ENCODE measurements at places on chromosomes 12 and 14.

GRCh38 chr14:53054457-53054856, 98.7 kb downstream of the DDHD1 start:
- H3K4me1 ChIP-seq = no peaks in the 10 kb centered on the region
- no peak for DNase-seq
- no peak overlapping the region for H3K4me3 ChIP-seq
- H3K27me3 ChIP-seq = no peaks in the 10 kb centered on the region

DNA sequence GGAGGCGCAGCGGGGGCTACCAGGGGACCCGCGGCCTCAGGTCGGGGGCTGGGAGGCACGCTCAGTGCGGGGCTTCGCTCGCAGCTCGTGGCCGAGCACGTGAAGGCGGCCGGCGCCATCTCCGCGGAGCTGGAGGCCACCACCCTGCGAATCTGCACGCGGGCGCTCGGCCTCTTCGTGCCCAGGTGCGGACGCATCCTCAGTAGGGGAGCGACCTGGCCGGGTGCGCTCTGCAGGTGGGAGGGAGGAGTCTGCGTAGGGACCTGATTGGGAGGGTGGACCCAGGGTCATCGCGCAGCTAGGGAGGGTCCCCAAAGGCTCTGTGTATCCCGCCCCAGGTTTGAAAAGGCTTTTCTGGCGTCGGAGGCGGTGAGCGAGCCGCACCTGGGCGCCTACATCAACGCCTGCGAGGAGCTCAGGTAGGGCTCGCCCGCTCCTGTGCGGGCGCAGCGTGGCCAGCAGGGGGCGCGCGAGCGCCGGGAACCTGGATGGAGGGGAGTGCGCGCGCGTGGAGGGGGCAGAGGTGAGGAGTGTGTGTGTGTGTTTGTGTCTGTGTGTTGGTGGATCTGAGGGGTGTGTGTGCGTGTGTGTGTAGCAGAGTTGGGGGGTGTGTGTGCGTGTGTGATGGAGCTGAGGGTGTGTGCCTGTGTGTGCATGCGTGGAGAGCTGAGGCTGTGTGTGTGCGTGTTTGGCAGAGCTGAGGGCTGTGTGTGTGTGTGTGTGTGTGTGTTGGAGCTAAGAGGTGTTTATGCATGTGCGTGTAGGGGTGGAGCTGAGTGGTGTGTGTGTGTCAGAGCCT, 10.3 kb downstream of the EXOC3L4 start:
- no peak for DNase-seq
- H3K4me3 ChIP-seq = no peak overlapping the region
- H3K27me3 ChIP-seq = no peaks in the 10 kb centered on the region
- H3K36me3 ChIP-seq = no peaks in the 10 kb centered on the region
- H3K27ac ChIP-seq = no peak overlapping the region

GRCh38 chr12:121861636-121862254, 3.1 kb upstream of the HPD start:
- H3K4me3 ChIP-seq = no peak overlapping the region
- no peaks in the 10 kb centered on the region for H3K27me3 ChIP-seq
- no peak for DNase-seq
- no peaks in the 10 kb centered on the region for H3K36me3 ChIP-seq
- H3K4me1 ChIP-seq = peaks cover 28% of the 10 kb centered on the region

DNA sequence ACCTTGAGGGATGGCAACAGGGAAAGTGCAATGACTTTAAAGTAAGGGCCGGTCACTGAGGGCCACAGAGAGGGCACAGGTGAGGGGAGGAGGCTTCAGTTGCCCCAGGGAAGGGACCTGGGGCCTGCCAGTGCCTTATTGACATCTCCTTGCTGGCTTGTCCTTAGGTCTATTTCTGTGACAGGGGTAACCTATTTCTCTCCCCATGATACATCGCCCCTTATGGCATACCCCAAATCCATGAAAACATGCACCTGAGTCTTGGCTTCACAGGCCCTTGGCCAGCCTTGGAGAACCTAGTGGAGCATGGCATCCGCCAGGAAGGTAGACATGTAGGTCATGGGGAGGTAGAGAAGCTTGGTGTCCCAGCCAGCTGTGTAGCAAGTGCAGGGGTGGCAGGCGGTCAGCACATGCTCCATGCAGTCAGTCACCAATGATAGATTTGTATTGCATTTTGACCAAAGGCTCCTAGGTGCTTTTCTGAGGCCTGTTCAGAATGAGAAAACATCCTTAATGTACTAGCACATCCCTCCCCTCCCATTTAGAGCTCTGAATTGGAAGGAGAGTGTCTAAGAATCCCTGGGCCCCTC, 23.6 kb upstream of the RDH16 start:
- H3K36me3 ChIP-seq = no peaks in the 10 kb centered on the region
- no peak overlapping the region for H3K27ac ChIP-seq
- H3K27me3 ChIP-seq = no peaks in the 10 kb centered on the region
- no peak overlapping the region for H3K4me3 ChIP-seq
- no peak for DNase-seq

GRCh38 chr14:104981699-104982541, 3.7 kb upstream of the CLBA1 start:
- H3K4me1 ChIP-seq = peaks cover 52% of the 10 kb centered on the region
- H3K4me3 ChIP-seq = no peak overlapping the region
- H3K27me3 ChIP-seq = no peaks in the 10 kb centered on the region
- no peak for DNase-seq
- no peak overlapping the region for H3K27ac ChIP-seq

GRCh38 chr14:103696070-103696402, 19.2 kb downstream of the XRCC3 start:
- H3K4me3 ChIP-seq = no peak overlapping the region
- peaks cover 4% of the 10 kb centered on the region for H3K36me3 ChIP-seq
- no peaks in the 10 kb centered on the region for H3K4me1 ChIP-seq
- H3K27ac ChIP-seq = no peak overlapping the region
- no peak for DNase-seq

- no peak overlapping the region for H3K27ac ChIP-seq
- no peak for DNase-seq
- no peak overlapping the region for H3K4me3 ChIP-seq
These were observed 89.6 kb downstream of the ARF6 start for GRCh38 chr14:49982501-49982951.

DNA sequence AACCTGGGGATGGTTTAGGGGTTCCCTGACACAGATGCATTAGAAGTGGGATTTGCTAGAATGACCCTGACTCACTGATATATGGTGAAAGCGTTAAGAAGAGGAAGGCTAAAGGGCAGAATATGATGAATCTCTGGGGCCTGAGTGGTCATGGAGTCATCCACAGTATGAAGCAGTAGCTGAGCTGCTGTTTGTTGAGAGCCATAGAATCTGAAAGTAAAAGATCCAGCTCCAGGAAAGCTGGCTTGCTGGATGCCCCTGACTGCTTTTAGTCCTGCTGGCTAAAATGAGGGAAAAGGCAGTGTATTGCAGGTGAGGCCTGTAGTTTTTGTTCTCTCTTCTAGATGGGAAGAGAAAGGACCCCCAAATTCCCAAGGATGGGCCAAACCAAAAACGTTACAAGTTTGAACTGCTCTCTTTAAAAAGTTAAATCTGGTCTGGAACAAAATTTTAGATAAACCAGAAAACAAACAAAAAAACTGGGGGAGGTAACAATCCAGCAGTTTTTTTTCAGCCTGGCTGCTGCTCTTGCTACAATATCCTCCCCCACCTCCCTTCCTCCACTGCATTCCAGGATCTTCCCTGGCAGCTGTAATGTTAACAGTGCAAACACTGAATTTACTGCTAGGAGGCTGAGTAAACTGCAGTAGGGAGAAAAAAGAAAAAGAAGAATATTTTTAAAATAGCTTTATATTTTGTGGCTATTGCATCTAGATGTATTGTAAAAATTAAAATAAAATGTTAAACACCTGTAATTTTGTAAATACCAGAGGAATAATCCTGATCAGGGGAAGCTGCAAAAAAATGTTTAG, 16.5 kb downstream of the SEL1L start:
- H3K36me3 ChIP-seq = no peaks in the 10 kb centered on the region
- no peak for DNase-seq
- no peak overlapping the region for H3K27ac ChIP-seq
- H3K27me3 ChIP-seq = no peaks in the 10 kb centered on the region

- no peak overlapping the region for H3K4me3 ChIP-seq
- H3K27ac ChIP-seq = no peak overlapping the region
- no peaks in the 10 kb centered on the region for H3K36me3 ChIP-seq
These were observed 2.0 kb upstream of the MDM1 start for GRCh38 chr12:68334132-68334531.

DNA sequence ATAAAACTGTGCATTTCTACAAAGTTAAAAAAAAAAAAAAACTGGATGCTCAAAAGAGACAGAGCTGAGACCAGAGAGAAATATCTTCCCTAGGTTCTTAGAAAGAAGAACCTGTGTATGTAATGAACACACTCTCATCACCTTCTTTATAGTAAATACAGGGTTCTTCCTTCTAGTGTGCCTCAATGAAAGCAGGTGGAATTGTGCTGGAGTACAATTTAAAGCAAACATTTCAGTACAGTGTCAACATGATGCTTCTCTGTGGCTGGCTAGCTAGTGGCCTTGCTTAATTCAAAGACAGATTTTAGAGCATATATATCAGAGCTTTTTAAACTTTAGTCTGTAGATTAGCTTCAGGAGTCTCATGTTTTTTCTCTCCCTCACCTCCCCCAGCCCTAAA, 249.8 kb upstream of the ARHGAP5 start:
- no peak for DNase-seq
- H3K4me3 ChIP-seq = no peak overlapping the region
- no peaks in the 10 kb centered on the region for H3K36me3 ChIP-seq
- no peaks in the 10 kb centered on the region for H3K4me1 ChIP-seq
- no peaks in the 10 kb centered on the region for H3K27me3 ChIP-seq

- no peak overlapping the region for H3K4me3 ChIP-seq
- no peaks in the 10 kb centered on the region for H3K4me1 ChIP-seq
- peaks cover 28% of the 10 kb centered on the region for H3K36me3 ChIP-seq
- DNase-seq = no peak
- H3K27ac ChIP-seq = no peak overlapping the region
These were observed 8.2 kb downstream of the NOPCHAP1 start for GRCh38 chr12:104994336-104994735.

- H3K4me3 ChIP-seq = no peak overlapping the region
- H3K27ac ChIP-seq = no peak overlapping the region
- no peaks in the 10 kb centered on the region for H3K4me1 ChIP-seq
- no peaks in the 10 kb centered on the region for H3K36me3 ChIP-seq
- no peak for DNase-seq
These were observed 133.7 kb upstream of the RASSF8 start for GRCh38 chr12:25824734-25825133.
